Brain (organoid and tissue), 16 donors: ENCODE measurements at places on chromosomes 4 and X.

- no peak for DNase-seq
These were observed 65.9 kb upstream of the CBLL2 start for GRCh38 chrX:22206781-22207180.

GRCh38 chrX:10602646-10603045 is 17.7 kb downstream of the MID1 start:
- DNase-seq, result no peak

- no peak for DNase-seq
These were observed 76.3 kb upstream of the IL15 start for GRCh38 chr4:141560056-141560455.

GRCh38 chrX:131831185-131831520 is 191.9 kb upstream of the STK26 start:
- no peak for DNase-seq

DNA sequence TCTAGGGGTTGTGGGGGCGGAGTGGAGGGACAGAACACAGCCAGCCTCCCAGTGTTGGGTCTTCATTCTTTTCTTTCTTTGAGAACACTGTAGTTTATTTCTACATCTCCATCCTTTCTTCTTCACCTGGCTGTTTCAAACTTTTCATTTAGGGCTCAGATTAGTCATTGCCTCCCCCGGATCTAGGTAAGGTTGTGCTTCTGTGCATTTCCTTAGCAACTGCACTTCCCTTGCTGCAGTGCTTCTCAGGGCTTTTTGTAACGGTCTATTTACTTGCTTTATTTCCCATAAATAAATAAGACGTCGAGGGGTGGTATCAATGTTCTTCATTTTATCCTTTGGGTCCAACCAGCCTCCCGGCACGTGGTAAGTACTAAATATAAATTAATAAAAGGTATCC is 31.3 kb downstream of the ADGRL3 start:
- DNase-seq, result no peak

DNA sequence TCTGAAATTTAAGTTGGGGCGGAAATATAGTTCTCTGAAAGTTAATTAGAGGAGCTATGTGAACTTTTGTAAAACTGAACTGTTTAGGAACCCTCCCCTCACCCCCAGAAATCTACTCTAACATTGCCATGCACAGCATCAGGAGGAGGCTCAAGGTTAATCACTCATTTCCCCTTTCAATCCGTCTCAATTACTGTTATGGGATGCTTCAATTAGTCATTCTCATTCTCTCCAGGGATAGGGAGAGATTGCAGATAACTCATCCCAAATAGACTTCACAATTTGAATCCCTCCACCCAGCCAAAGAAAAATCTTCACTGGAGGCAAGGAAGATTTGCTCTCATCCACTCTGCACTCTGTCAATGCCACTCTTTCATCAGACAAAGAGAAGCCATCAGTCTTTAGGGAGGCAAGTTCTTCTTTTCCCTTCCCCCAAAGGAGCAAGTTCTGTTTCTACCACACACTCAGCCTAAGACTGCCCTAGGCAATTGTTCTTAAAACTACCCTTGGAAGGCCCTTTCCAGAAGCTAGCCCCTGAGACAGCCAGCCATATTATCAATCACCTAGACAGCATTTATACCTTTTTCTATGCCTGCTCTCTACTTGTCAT is 140.4 kb downstream of the SLC10A7 start:
- no peak for DNase-seq

DNA sequence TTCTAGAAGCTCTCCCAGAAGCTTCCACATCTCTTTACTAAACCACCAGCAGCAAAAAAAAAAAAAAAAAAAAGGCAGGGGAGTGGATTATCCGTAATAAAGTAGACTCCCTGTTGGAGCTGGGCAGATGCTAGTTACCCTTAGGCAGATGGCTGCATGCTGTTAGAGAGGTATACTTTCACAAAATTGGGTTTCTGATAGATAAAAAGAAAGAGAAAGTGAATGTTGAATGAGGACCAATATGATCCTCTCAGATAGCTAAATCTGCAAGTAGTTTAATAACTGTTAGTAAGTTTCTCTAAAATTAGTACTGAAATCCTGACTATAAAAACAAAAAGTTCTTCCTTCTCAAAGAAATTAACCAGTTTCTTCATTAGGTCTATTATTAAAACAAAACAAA is 195.4 kb downstream of the ANAPC10 start:
- no peak for DNase-seq

DNA sequence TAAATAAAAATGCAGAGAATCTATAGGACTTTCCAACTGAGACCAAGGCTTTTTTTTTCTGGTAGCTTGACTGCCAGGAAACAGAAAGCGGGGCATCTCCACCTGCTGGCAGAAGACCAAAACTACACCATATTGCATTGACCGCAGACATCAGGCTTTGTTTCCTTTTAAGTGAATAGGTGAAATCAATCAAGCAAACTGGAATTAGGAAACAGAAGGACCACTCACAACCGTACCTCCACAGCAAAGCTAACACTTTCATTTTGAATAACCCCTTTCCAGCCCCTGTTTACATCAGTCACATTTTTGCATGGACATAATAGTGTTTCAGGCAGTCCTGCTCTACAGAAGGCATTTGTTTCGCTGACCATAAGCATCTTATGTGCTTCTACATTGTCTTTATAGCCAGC is 218.2 kb downstream of the IDS start:
- peak; percentile 84 for DNase-seq

GRCh38 chr4:145390571-145390970 is 91.1 kb upstream of the SMAD1 start:
- no peak for DNase-seq
